ENCODE measurements at places on chromosomes 1 and 21. TPM values are rescaled to one million over a fixed set of nuclear protein-coding genes. Genes with fewer than 3 reads are reported as not detected.

DNA sequence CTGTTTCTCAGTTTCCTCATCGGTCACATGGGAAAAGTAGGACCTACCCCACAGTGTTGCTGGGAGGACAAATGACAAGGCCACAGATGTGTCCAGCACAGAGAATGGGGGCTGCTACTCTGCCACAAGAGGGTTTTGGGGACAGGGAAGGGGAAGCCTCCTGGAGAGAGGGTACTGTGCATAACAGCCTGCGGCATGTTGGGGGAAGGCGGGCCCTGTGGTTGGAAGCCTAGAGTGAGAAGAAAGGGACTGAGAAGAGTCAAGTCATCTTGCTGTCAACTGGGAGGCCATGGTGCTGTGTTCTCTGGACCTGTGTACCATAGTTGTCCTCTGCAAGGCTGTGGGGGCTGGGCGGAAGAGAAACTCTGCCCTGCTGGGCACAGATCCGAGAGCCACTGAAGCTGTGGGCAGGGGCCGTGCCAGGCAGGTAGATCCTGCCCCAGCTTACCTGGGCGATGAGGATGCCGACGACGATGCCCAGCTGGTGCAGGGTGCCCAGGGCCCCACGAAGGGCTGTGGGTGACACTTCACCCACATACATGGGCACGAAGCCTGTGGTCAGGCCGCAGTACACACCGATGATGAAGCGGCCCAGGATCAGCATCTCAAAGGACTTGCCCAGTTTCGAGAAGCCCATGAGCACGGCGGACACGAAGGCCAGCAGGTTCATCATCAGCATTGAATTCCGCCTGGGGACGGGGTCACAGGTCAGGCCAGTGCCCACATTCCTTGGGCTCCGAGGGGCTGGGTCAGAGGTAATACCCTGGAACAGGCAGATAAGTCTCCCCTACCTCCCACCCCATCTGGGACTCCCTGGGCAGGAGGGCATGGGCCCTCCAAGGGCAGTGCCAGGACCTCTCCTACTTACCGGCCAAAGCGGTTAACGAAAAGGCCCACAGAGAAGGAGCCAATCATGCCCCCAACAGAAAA, 28.2 kb downstream of the SLC2A1 start:
- DNase-seq, result no peak

DNA sequence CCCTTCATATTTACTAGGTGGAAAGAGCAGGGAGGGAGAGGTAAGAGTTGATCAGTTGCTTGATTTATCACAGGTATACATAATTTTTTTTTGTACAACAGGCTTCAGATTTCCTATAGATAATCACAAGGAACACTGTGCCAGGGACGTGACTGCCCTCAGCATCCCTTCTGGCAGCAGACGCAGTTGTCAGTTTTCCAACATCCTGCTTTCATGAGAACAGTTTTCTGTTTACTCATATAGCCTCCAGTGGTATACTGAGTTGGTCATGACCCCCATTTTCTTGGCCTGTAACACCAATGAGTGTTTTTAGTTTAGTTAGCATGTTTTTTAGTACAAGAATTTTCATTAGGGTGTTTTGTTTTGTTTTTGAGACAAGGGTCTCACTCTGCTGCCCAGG, 37.9 kb upstream of the PTPRF start:
- DNase-seq, result no peak

DNA sequence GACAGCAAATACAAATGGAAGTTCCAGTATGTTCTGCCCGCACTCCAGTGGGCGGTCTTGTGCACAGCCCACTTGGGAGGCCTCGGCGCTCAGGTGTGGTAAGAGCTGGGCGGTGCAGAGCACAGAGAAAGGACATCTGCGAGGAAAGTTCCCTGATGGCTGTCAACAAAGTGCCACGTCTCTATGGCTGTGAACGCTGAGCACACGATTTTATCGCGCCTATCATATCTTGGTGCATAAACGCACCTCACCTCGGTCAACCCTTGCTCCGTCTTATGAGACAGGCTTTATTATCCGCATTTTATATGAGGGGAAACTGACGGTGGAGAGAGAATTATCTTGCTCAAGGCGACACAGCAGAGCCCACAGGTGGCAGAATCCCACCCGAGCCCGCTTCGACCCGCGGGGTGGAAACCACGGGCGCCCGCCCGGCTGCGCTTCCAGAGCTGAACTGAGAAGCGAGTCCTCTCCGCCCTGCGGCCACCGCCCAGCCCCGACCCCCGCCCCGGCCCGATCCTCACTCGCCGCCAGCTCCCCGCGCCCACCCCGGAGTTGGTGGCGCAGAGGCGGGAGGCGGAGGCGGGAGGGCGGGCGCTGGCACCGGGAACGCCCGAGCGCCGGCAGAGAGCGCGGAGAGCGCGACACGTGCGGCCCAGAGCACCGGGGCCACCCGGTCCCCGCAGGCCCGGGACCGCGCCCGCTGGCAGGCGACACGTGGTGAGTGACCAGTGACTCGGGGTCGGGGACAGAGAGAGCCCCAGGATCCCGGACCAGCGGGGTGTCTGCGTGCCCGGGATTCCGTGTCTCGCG, at the start of gene IL12RB2:
Gene IL12RB2 (plus strand): TSS at position 623 of the 810 bp plus-strand sequence. CDS start 12,496 bp downstream, outside the sequence.
- peak; percentile 70 for DNase-seq

DNA sequence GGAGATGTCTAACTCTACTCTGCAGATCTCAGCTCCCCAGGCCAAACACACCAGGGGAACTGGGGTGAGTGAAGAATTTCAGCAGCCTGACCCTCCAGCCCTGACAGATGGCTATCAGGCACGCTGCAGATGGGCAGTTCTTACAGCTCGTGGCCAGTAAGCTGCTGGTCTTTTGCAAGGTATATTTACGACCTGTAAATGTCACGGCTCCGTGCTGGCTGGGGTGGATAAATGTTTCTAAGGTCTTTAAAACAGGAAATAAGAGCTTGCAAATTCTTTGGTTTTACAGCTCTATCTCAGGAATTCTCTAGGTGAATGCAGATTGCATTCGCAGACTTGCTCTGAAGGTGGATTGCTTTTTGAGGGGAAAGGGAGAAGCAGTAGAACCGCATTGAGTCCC, 10.1 kb downstream of the DOP1B start:
- DNase-seq, result no peak

DNA sequence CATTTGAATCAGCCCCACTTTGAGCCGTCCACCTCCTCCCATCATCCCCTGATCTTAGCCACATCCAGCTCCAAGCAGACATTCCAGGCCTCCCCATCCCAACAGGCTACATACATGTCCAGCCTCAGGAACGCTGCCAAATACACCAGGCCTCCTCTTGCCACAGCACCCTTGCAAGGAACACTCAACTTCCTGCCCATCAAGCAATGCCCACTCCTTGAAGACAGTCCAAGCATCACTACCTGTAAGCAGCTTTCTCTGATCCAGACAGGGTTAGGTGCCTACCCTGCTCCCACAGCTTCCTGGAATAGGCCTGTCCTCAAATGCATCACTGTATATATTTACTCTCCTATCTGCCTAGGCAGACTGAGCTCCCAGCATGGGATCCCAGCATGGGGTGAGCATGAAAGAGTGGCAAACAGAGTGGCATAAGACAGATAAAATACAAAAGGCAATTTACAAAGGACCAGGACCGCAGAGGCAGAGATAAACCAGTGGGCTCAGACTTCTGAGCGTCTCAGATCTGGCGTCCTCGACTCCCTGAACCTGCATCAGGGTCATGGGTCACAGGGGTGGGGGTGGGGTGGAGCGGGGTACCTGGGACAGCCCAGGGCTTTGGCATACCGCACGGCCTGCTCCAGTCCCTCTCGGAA, 816 bp downstream of the HYI start:
- no peak for DNase-seq

Gene C1orf185
- total RNA-seq, result not detected

GRCh38 chr1:84376000-84376910, 22.0 kb upstream of the DNASE2B start:
- no peak for DNase-seq

GRCh38 chr1:206955476-206956451, 9.5 kb upstream of the PIGR start:
- no peak for DNase-seq

DNA sequence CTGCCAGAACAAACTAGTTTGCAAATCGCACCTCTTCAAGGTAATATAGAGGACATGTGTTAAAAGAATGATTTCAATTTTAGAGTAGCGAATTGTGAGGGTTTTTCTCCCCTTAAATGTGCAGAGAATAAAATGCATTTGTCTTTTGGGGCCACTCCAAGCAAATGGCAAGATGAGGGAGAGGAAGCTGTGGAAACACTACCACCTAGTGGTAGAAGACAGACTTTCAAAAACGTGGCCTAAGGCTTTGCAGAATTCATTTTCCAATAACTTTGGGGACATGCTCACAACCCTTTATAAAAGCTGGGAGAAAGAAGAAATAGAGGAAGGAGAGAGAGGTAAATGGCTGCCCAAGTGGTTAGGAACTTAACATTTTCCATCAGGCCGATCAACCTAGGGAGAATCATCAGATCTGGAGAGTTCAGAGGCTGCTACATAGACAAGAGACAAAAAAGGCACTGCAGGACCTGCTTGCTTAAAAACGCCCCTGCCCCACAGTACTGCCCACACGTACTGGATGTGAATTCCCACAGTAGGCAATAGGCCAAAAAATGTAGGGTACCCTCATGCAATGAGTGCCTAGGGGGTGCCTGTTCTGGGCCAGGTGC, 15.7 kb upstream of the RCAN1 start:
- no peak for DNase-seq

Gene ALPL
- total RNA-seq, result not detected

Gene FBXO42
- total RNA-seq, result 22.3 TPM

Measured in activated naive CD8-positive, alpha-beta T cell treated with anti-CD3 and anti-CD28 coated beads, Interleukin-2, amount 10 ng/mL, durations not matched to agents 7 days and 5 days (primary cell).